ENCODE measurements at places on chromosomes 12 and 14. TPM values are rescaled to one million over a fixed set of nuclear protein-coding genes. Genes with fewer than 3 reads are reported as not detected.

- no peak overlapping the region for H3K4me3 ChIP-seq
- no peaks in the 10 kb centered on the region for H3K36me3 ChIP-seq
- no peak for DNase-seq
- peaks cover 2% of the 10 kb centered on the region for H3K4me1 ChIP-seq
Measured at GRCh38 chr12:92111256-92111655, 34.4 kb downstream of the BTG1 start.

EFS gene
- polyA plus RNA-seq = 2.0 TPM

DNA sequence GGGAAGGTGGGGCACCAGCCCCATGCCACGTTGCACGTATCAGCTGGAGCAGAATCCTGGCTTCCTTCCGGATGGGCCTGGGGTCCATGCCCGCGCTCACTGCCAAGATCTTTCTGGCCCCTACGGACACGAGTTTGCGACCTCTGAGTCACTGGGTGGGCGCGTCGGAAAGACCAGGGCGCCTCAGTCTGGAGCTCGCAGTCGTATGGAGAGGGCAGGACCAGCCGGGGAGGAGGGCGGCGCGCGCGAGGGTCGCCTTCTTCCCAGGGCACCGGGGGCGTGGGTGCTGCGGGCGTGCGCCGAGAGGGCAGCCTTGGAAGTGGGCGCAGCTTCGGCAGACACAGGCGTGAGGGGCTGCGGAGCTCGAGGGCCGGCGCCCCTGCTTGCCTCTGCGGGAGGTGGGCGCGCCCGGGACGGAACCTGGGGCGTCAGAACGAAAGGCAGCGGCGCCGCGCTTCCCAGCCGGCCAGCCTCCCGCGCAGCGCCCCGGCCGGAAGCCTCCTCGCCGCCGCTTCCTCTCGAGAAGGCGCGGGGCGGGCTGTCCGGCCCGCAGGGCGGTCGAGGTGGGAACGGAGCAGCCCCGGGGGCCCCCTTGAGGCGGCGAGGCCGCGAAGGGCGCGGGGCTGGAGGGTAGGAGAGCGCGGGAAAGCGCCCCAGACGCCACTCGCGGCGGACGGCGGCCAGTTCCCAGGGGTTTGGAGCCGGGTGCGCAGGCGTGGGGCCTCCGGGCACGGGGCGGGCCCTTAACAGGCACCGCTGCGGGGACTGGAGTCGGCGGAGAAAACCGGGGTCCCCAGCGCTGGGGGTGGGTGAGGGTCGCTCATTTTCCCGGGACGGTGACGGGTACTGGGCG is at the start of gene ARL6IP4:
Gene ARL6IP4, plus strand, starts transcription at position 499 of the 853 bp plus-strand sequence. CDS start 459 bp downstream, outside the sequence.
- H3K27ac ChIP-seq = peak within 1 kb of the TSS; percentile 46
- H3K36me3 ChIP-seq = peaks cover 21% of the 10 kb centered on the region
- peak within 1 kb of the TSS; percentile 77 for H3K4me3 ChIP-seq
- H3K4me1 ChIP-seq = peaks cover 35% of the 10 kb centered on the region
- H3K27me3 ChIP-seq = no peaks in the 10 kb centered on the region

DNAJC22 gene
- polyA plus RNA-seq = 2.4 TPM

- no peak for DNase-seq
- no peaks in the 10 kb centered on the region for H3K4me1 ChIP-seq
- H3K36me3 ChIP-seq = no peaks in the 10 kb centered on the region
- H3K4me3 ChIP-seq = no peak overlapping the region
- H3K27me3 ChIP-seq = no peaks in the 10 kb centered on the region
Measured at GRCh38 chr12:40769846-40770245, 77.6 kb downstream of the CNTN1 start.

GRCh38 chr14:38505973-38506249 is 250.0 kb upstream of the CLEC14A start:
- no peak for DNase-seq
- no peaks in the 10 kb centered on the region for H3K4me1 ChIP-seq
- no peaks in the 10 kb centered on the region for H3K27me3 ChIP-seq
- H3K4me3 ChIP-seq = no peak overlapping the region
- H3K27ac ChIP-seq = no peak overlapping the region

All from fibroblast of lung (primary cell).